AG20443 (cell line): ENCODE measurements at places on chromosomes 1 and 21.
A peak's percentile ranks its signal among the peaks of the same experiment; 100 is the strongest.

DNA sequence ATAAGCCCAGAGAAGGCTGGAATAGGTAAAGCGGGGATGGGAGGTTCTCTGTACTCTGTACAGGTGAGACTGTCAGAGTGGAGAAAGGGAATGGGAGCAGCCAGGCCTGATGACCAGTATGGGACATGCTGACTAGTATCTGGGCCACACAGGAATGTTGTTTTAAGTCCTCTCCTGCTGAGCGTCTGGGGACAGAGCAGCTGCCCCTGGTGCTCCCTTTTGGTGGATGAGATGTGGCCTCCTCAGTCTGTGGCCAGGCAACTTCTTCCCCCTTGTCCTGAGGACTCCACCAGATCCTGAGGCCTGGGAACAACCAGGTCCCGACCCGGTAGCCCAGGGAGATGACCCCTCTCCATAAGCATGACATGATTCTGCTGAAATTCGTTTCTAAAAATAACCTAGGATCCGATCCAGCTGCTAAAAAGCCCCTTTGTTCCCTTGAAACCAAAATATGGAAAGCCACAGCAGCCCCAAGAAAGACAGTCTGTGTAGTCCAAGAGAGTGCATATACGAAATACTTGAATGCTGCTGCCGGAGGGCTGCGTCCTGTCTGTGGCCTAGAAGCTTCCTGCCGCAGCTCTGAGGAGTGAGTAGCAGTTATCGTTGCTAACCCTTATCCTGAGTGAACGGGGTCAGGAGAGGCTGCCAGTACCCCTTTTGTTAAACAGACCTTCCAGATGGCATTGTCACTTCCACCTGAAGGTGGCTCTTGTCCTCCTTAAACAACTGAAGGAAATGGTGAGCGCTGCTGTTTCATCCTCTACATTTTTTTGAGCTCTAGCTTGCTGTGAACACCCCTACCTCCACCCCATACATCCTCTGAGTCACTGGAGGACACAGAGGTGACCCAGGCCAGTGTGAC, 47.1 kb downstream of the ATP2B4 start:
- peak; percentile 89 for DNase-seq

- no peak for DNase-seq
Measured at GRCh38 chr1:169053196-169053595, 53.3 kb upstream of the ATP1B1 start.

GRCh38 chr1:33965086-33965485, 101.2 kb downstream of the HMGB4 start:
- DNase-seq = no peak

GRCh38 chr1:100786870-100787269, 67.3 kb downstream of the VCAM1 start:
- no peak for DNase-seq

GRCh38 chr1:3639397-3639911, 10.4 kb downstream of the WRAP73 start:
- DNase-seq = no peak

DNA sequence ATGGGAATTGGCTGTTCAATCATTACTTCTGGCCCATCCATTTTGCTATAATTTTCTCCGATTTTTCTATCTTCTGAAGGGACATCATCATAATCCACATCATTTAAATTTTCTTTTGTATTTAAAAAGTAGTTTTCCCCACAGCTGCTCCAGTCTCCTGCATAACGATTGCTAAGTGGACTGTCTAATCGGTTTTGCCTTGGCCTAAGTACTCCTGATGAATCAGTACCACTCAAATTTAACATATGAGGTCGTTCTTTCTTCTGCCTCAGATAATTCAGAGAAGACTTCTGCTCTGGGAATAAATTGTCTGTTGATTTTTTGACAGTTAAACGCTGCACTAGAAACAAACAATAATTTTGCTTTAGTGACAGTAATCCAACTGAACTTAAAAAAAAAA, 41.9 kb downstream of the SYDE2 start:
- no peak for DNase-seq

DNA sequence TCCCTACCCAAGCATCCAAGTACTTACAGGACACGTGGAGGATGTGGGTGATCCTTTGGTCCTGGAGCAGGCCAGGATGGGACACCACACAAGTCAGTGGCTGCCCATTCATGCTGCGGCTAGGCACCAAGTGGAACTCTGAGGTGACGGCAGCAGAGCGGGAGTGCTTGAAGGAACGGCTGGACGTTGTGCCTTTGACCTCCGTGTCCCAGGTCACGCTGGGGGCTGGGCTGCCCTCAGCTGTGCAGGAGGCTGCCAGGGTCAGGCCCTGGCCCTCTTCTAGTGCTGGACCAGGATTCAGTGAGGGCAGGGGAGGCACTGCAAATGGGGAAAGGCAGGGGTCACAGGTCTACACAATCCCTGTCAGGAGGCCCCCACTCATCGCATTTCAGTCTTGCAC, 7.7 kb upstream of the ARHGAP30 start:
- DNase-seq = no peak

DNA sequence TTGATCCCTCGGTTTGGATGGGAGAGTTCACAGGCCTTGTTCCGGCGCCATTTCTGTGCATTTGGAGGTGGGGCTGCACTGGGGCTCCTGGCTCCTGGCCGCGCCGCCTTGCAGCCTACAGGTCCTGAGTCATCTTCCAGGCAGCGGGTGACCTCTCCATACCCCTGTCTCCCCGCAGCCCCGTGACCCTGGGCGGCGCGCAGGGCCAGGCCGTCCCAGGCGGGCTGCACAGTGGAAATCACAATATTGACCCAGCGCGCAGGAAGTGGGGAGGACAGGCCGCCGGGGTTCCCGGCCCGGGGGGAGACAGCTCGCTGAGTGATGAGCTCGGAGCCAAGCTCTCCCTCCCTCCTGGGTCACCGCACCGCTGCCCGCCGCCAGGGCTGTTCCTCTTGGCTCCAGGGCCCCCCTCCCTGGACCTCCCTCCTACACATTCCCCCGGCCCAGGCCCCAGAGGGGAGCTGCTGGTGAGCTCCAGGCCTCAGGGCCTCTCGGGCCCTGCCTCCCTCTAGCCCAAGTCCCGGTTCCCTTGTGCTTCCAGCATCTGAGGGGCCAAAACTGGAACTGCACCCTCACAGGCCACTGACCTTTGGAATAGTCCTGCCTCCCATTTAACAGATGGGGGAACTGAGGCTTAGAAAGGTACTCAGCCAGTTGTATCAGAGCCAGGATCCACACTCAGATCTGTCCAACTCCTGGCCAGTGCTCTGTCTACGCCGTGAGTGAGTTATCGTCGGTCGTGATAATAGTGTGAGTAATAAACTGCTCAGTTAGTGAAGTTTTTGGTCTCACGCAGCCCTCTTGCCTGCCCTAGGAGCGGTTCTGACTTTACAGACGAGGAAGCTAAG, 142.9 kb upstream of the WNT4 start:
- no peak for DNase-seq

DNA sequence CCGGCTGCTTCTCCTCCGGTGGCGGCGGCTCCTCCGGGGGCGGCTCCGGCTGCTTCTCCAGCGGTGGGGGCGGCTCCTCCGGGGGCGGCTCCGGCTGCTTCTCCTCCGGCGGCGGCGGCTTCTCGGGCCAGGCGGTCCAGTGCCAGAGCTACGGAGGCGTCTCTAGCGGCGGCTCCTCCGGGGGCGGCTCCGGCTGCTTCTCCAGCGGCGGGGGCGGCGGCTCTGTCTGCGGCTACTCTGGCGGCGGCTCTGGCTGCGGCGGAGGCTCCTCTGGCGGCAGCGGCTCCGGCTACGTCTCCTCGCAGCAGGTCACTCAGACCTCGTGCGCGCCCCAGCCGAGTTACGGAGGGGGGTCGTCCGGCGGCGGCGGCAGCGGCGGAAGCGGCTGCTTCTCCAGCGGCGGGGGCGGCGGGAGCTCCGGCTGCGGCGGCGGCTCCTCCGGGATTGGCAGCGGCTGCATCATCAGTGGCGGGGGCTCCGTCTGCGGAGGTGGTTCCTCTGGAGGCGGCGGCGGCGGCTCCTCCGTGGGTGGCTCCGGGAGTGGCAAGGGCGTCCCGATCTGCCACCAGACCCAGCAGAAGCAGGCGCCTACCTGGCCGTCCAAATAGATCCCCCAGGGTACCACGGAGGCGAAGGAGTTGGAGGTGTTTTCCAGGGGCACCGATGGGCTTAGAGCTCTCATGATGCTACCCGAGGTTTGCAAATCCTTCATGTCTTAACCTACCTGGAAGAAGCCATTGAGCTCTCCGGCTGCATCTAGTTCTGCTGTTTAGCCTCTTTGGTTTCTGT, 2.0 kb downstream of the LORICRIN start:
- DNase-seq = peak; percentile 46

DNA sequence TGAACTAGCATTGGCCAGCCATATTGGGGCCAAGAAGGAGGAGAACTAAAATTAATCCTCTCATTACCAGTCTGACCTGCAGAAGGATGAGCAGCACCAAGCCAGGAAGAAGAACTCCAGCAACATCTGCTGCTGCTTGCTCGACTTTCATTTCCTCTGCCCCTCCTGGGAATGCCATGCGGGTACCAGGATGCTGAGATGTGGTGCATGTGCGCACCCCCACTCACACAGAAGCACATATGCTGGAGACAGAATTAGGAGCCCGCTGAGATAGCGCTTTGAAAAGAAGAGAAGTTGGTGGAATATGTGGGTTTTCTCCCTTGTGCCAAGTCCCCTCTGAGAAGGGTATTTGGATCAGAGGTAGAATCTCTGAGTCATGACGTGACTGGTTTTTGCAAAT, 70.4 kb downstream of the PLXNA2 start:
- DNase-seq = no peak

GRCh38 chr1:237390823-237391222, 348.8 kb downstream of the RYR2 start:
- DNase-seq = peak; percentile 16

DNA sequence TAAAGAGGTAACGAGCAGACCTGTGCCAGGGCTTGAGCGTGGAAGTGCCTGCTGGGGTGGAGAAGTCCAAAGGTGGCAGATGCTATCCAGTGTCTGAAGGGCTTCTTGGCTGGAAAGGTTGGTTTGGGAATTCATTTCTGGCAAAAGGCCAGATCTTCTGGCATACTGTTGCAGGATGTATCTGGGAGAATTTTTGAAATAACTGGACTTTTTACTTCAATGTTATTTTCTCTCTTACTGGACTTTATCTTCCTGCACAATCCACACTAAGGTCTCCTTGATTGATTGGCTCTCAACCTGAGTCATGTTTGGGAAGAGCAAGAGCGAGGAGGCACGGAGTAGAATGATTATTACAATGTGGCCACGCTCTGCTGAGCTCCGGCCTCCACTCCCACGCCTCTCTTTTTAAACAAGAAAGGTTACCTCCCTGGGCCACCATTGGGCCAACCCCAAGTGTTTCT, 278.4 kb downstream of the TM2D1 start:
- DNase-seq = no peak

GRCh38 chr1:65955071-65955470, 162.4 kb downstream of the PDE4B start:
- no peak for DNase-seq

DNA sequence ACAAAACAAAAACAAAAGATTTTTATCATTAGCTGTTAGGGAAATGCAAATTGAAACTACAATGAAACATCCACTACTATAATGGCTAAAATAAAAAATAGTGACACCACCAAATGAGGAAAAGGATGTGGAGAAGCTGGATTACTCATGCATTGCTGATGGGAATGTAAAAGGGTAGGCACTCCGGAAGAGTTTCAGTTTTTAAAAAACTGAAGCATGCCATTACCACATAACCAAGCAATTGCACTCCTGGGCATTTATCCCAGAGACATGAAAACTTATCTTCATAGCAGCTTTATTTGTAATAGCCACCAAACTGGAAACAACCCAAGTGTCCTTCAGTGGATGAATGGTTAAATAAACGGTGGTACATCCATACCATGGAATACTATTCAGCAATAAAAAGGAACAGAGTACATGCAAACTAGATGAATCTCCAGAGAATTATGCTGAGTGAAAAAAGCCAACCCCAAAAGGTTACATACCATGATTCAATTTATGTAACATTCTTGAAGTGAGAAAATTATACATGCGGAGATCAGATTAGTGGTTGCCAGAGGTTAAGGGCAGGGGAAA, 14.5 kb upstream of the CFAP298 start:
- DNase-seq = peak; percentile 43

DNA sequence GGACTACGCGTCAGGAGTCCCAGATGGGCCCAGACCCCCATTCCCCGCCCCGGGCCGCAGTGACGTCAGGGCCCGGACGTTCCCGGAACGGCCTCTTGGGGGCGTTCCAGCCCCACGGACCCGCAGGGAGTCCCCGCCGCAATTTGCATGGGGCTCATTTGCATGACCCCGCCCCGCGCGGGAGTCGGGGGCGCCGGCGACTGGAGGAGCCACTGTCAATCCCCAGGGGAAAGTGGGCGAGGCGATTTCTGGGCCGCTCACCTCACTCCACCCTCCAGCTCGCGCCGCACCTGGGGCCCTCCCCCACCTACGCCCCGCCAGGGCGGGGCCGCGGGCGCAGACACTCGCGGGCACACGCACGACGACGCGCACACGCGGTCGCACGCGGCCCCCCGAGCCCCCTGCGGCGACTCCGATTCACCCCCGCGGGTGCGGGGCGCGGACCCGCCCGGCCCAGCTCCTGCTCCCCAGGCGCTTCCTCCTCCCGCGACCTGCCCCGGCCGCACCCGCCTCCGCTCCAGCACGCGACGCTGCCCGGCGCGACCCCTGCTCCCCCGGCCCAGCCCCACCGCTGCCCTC, 13.2 kb downstream of the AGRN start:
- DNase-seq = peak; percentile 85

DNA sequence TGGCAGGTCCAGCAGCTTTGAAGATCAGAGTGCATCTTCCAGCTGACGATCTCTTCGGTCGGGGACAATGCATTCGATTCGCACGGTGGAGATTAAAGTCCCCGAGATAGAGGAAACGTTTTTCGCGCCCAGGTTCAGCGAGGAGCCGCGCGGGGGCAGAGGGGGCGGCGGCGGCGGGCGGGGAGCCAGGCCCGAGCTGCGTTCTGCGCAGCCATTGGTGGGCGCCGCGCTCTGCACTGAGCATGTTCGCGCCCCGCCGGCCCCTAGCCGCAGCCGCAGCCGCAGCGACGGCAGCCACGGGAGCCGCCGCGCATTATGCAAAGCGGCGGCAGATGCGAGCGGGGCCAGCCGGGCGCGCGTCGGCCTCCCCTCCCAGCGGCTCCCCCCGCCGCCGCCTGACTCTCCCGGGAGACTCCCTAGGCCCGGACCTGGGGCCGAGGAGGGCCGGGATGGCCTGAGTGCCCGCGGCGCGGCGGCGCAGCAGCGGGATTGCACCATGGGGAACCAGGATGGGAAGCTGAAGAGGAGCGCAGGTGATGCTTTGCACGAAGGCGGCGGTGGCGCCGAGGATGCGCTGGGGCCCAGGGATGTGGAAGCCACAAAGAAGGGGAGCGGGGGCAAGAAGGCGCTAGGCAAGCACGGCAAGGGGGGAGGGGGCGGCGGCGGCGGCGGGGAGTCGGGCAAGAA, at the start of gene FMN2:
FMN2 (plus strand) TSS at position 270 of the 687 bp plus-strand sequence; CDS start at position 497, 227 bp downstream.
- DNase-seq = peak; percentile 94

- peak; percentile 27 for DNase-seq
Measured at GRCh38 chr1:229407206-229408026, 26.5 kb downstream of the ACTA1 start.

- peak; percentile 77 for DNase-seq
Measured at GRCh38 chr1:161706482-161707347, at the start of gene FCRLA. FCRLA (plus strand) TSS chr1:161707229; CDS start chr1:161707265, 36 bp downstream.

DNA sequence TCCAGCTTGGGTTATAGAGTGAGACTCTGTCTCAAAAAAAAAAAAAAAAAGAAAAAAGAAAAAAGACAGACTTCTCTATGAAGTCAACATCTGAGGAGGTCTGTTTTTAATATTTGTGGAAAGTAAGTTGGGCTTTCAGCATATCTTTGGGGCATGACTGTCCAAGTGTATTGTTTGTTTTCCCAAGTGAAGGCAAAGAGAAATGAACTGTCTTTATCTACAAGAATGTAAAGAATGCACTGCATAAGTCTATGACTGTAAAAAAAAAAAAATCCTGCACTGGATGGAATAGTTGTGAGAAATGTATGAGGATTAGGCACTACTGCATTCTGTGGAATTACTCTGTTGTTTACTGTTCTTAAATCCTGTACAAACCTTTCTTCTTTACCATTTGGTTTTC, 45.6 kb upstream of the TMEM61 start:
- peak; percentile 70 for DNase-seq
